Eye (tissue), 1 donor: ENCODE measurements at places on chromosomes 5 and 9.

- DNase-seq: no peak
Measured at GRCh38 chr9:20782289-20782688, 98.2 kb downstream of the FOCAD start.

DNA sequence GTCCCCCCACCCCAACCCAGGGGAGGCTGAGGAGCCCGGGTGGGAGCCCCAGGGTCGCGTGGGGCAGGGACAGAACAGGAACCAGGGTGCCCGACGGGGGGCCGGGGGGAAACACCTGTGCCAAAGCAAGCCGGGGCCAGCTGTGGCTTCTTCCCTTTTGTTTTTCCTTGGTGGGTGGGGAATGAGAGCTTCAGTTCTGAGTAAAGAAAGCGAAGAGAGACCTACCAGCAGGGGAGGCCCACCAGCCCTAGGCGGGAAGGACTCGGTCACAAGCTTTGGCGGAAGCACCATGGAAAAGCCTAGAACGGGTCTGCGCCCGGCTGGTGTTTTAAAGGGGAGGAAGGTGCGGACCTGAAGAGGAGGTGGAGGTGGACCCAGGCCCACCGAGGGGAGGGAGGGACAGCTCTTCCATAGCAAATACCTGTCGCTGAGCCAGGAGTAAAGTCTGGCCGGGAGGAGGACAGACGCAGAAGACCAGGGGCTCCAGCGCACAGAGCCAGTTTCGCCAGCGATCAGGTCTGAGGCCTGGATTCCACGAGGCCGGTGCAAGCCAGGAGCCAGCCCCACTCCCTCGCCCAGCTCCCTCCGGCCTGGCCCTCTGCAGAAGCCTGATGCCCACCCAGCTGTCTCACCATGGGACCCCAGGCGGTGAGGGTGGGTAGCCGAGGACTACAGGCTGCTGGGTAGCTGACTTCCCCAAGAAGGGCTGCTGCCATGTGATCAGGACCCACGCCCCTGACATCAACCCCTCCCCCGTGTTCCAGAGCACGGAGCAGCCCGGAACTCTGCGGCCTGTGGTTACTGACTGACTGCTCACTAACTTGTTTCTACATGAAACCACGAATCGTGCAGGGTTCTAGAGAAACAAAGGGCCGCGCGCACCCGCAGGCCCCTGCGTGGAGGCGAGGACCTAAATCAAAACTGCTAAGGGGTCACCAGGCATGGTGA, 849 bp upstream of the MGAT1 start:
- DNase-seq: no peak

DNA sequence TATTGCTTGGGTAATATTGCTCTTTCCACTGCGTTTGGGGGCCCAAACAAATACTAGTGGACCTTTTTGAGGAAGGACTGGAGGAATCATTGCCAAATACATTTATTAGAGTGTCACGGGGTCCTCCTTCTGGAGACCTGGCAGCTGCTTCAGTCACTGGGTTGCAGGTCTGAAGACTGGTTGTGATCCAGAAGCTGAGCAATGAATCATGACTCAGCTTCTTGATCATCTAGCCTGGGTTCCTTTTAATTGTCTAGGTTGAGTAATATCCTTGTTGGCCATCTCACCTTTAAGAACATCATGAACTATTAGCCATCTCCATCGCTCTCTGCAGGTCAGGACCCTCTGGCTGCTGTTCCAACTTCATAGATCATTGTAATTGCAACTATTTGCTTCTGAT, 15.4 kb upstream of the UBAP1 start:
- no peak for DNase-seq

- DNase-seq: peak; percentile 40
Measured at GRCh38 chr5:52801329-52801728, 13.6 kb downstream of the ITGA1 start.

- DNase-seq: no peak
Measured at GRCh38 chr5:177327539-177328522, 16.1 kb upstream of the MXD3 start.

DNA sequence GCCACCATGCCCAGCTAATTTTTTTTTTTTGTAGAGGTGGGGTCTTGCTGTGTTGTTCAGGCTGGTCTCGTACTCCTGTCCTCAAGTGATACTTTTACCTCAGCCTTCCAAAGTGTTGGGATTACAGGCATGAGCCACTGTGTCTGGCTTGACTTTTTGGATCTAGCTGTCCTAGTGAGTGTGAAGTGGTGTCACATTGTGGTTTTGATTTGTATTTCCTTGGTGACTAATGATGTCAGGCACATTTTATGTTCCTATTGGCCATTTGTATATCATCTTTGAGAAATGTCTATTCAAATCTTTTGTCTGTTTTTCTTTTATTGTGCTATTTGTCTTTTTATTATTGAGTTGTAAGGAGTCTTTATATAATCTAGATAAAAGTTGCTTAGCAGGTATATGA, 53.5 kb upstream of the MCCC2 start:
- no peak for DNase-seq

- DNase-seq: no peak
Measured at GRCh38 chr5:136491806-136492205, 126.5 kb upstream of the TRPC7 start.

DNA sequence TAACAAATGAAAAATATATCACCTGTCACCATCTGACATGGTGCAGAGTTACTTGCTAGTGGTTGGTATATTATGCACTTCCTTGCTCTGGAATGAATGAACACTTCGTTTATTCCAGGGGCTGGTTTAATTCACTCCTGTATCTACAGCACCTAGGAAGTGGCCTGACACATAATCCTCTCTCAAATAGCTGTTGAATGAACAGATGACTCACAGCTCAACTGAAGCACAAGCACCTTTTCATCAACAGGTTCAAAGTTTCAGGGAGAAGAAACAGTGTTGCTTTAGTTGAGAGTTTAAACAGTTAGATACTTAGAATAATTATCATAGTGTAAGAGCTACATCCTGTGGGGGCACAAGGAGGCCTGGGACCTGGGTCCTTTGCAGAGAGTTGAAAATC, 135.0 kb upstream of the DAP start:
- DNase-seq: no peak

- DNase-seq: peak; percentile 93
Measured at GRCh38 chr5:172659909-172660628, 19.0 kb downstream of the NEURL1B start.

DNA sequence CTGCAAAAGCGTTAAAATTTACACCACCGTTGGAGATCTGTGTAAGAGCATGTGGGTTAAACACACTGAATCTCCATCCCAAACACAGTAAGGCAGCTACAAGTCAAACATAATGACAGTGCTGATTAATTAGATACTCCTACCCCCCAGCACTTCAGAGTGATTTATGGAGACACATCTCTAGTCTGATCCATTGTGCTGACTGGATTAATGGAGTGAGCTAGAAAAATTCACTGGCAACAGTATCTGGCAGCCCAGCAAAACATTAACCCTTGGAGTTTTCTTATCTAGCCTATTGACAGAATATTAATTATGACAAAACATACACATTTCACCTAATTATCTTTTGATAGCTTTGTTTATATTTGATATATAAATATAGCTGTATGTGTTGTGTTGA, 188.6 kb upstream of the ISL1 start:
- no peak for DNase-seq

DNA sequence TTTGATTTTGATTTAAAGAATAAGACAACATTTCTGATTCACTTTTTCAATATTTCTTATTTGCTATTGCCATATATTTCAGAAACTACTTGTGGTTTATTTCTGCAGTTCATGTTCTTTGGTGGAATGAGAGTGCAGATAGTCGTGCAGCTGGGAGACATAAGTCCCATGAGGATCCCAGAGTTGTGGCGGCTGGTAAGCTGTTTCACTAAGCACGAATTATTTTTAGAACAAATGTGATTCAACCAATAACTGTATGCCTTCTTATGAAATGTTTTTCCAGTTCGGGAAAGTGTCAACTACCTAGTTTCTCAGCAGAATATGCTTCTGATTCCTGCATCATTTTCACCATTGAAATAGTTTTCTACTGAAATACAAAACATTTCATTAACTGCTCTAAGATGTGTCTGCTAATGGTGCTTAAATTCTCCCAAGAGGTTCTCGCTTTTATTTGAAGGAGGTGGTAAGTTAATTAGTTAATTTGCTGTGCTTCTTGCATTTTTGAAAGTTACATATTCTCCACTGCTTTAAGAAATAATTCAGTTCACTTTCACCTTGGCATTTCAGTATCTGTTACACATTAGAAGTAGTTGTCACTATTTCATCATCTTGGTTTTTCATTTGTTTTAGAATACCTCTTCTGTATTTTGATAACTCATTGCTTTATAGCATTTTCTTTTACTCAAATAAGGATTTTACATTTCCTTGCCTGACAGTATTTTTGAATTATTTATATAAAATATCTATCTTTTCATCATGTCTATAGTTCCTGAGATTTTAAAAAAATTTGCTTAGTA, 9.0 kb downstream of the NIPSNAP3B start:
- DNase-seq: no peak

DNA sequence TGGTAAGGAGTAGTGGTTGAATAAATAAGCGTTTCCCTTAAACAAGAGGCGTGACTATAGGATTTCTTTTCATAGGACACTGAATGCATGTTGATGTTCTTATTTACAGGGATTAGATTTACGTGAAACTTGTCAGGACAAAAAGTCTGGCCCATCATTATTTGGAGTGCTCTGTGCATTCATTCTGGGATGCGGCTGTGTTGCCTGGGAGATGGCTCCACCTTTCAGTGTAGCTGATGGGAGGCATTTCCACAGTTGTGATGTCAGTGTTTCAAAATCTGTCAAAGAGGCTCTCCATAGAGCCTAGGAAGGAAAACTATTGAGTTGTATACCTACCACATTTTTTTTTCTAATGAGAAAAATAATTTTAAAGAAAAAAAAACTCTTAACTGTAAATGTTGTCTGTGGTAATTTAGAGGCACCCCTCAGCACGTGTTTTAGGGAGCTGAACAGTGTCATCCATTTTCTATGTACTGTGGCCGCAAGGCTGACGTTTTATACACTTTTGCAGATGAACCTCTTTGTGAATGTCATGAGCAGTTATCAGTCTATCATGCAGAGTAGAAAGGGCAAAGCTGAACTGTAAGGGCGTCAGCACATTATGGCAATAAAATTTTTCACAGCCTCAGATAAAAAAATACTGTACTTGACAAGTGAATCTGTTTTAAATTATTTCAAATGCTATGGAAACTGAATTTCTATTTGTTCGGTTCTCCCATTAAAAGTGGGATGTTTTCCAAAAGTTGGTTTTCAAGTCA, 202.7 kb downstream of the PBX3 start:
- no peak for DNase-seq
